Stimulated activated CD8-positive, alpha-beta memory T cell treated with anti-CD3 and anti-CD28 coated beads, Interleukin-4, amount 100 ng/mL, for 4 hours (primary cell): ENCODE measurements at places on chromosomes 3 and 15.
A peak's percentile ranks its signal among the peaks of the same experiment; 100 is the strongest.

GRCh38 chr3:168364967-168365366 is 269.2 kb upstream of the GOLIM4 start:
- DNase-seq: no peak

DNA sequence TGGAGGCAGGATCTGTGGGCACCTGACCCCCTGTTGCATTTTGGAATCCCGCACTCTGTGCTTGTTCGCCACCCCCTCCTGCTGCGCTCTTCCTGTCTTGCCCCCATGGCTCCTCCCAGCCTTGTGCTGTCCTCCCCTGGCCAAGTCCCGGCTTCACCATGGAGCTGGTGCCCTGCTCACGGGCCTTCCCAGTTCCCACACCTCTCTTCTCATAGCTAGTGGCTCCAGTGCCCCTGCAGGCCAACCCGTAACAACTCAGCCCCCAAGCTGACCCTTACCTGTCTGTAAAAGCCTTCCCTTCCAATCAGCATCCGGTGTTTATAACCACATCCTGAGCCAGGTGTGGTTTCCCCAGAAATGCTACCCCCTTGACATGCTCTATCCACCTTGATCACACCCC is 407.7 kb upstream of the C2CD4B start:
- no peak for DNase-seq

DNA sequence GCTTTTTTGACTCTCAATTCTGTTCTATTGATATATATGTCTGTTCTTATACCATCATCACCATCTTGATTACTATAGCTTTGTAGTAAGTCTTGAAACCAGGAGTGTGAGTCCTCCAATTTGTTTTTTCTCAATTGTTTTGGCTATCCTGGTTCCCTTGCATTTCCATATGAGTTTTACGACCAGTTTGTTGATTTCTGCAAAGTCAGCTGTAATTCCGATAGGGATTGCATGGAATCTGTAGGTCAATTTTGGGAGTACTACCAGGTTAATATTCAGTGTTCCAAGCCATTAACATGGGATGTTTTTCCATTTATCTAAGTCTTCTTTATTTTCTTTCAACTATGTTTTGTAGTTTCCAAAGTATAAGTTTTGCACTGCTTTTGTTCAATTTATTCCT is 27.0 kb downstream of the PGBD4 start:
- DNase-seq: no peak

DNA sequence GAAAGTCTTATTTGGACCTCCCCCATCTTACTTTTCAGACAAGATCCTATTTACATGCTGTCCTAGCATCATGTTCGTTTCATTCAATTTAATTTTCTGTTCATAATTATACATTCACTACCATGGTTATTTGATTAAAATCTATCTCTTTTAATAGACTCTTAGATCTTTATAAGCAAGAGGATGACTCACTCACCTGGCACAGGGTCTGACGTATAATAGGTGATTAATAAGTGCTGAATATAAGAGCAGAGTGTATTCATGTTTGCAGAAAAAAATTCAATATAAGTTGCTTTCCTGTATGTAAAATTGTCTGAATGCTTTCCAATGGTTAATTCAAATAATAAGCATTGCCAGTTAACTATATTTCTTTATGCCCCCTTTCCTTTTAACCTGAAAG is 165.5 kb upstream of the CBLB start:
- DNase-seq: no peak

- DNase-seq: peak; percentile 27
Measured at GRCh38 chr15:43133430-43134156, at the start of gene TMEM62. Gene TMEM62 (plus strand): TSS chr15:43133586. CDS start chr15:43133803, 217 bp downstream.

DNA sequence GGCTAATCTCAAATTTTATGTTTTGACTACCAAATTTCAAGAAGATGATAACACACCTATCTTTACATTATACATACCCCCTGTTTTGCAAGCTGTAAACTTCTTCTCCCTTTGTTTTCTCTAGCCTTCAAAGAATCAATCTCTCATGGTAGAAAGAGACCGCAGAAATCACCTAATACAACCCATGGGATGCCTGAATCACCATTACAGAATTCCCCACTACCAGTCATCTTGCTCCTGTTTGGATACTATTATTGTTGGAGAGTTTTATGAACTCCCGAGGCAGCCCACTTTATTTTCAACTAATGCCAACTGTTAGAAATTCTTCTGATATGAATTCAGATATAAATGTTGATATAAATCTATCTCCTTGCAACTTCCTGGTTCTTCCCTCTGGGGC is 110.9 kb downstream of the FRMD5 start:
- DNase-seq: no peak
